CD4-positive, alpha-beta T cell treated with Interleukin-10 for 1 hour (primary cell): ENCODE measurements at places on chromosomes 2 and 18.

- DNase-seq, result no peak
Measured at GRCh38 chr18:76986406-76986805, 146.2 kb downstream of the MBP start.

GRCh38 chr2:43055086-43055912 lies 171.1 kb downstream of the ZFP36L2 start:
- DNase-seq, result no peak

GRCh38 chr18:6366776-6367175 lies 47.9 kb downstream of the L3MBTL4 start:
- no peak for DNase-seq

DNA sequence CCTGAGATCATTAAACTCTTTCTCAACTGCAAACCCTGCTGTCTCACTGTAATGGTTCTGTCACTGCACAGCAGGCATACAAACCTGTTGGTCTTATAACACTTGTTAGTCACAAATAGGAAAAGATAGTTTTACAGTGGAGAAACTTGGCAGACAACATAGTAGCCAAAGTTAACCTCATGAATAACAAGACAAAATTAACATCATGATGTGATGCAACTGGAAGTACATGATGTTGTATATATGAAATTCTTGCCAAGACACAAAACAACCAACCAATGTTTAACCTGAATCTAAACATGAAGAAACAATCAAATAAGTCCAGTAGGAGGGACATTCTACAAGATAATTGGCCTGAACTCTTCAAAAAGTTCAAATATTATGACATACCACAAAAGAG lies 189.3 kb downstream of the RNF152 start:
- no peak for DNase-seq

DNA sequence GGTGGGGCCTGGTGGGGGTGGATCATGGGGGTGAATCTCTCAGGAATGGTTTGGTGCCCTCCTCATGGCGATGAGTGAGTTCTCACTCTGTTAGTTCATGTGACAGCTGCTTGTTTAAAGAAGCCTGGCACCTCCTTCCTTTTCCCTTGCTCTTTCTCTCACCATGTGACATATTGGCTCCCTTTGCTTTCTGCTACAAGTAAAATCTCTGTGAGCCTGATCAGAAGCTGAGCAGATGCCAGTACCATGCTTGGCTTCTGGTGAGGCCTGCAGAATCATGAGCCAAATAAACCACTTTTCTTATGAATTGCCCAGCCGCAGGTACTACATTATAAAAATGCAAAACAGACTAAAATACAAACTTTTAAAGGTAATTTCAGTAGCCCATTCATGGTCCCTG lies 73.4 kb upstream of the TEX51 start:
- DNase-seq, result no peak

- DNase-seq, result no peak
Measured at GRCh38 chr2:77142141-77142540, 380.0 kb downstream of the LRRTM4 start.

GRCh38 chr2:234989183-234989701 lies 37.4 kb downstream of the SH3BP4 start:
- DNase-seq, result no peak

DNA sequence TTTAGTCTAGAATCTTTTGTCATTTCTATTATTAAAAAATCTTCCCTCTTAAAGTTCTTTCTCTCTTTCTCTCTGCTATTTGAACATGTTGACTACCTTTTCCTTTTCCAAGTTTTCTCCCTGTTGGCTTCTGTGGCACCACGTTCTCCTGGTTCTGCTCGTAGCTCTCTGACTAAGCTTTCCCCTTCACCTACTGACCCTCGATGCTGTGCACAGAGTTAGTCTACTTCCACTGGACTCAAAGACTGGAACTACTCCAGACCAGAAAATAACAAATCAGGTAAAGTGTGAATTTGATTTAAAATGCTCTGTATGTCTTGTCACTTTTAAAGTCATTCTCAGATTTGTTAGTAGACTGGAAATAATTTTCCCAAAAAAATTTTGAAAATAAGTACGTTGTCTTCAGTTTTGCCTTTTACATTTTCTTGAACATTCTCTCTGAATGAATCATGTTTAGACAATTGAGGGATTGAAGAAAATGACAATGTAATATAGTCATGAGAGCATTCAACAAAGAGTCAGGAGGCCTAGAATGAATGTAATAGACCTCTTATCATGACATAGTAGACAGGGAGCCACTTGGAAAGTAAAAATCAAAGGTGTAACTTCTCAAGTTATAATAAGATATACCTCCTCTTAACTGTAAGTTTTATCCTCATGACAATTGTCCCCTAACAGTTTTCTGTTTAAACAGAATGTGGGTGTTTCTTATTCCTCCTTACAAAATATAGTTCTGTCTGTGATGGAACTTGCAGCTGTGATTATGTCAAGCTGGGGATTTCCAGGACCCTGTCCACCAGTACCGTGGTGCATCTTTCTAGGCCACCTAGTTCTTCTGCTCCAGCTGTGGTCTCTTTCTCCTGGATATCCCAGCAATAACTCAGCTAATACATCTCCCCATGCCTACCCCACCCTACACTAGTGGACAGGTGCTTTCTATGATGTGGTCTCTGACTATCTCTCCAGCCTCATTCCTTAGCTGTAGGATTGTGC lies 25.5 kb downstream of the ITPRID2 start:
- DNase-seq, result no peak
